ENCODE measurements at places on chromosomes 5 and 9.

- no peak for DNase-seq
Measured at GRCh38 chr9:117521293-117521692, 106.4 kb upstream of the ASTN2 start.

- DNase-seq, result no peak
Measured at GRCh38 chr5:150540615-150541396, 32.9 kb downstream of the NDST1 start.

- no peak for DNase-seq
Measured at GRCh38 chr9:129365196-129365595, 187.1 kb upstream of the IER5L start.

DNA sequence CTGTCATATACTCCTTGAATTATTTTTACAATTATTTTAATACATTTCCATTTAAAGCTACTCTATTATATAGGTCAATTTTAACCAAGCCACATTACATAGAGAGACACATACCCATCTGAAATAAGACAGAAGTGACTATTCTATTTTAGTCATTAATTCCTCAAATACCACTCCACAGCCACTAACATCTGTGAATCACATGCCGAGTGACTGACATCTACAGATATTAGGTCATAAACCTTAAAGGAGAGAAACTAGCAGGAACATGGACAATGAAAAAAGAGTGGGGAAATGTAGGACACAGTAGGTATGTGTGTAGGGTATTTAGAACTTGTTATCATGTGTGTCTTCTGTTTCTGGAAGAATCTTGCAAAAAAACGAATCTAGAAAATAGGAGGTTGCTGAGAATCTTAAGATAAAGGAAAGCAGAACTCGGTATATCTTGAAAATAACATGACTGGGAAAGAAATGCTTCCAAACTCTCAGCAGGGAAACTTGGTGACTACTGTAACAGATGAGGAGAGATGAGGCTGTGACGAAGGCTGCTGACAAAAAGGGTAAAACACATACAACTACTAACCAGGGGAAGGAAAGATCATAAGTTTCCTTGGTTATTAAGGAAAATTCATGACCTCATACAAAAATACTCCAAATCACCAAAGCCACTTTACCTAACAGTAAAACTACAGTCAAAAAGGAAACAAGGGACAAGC, 84.6 kb downstream of the PLPP1 start:
- no peak for DNase-seq

DNA sequence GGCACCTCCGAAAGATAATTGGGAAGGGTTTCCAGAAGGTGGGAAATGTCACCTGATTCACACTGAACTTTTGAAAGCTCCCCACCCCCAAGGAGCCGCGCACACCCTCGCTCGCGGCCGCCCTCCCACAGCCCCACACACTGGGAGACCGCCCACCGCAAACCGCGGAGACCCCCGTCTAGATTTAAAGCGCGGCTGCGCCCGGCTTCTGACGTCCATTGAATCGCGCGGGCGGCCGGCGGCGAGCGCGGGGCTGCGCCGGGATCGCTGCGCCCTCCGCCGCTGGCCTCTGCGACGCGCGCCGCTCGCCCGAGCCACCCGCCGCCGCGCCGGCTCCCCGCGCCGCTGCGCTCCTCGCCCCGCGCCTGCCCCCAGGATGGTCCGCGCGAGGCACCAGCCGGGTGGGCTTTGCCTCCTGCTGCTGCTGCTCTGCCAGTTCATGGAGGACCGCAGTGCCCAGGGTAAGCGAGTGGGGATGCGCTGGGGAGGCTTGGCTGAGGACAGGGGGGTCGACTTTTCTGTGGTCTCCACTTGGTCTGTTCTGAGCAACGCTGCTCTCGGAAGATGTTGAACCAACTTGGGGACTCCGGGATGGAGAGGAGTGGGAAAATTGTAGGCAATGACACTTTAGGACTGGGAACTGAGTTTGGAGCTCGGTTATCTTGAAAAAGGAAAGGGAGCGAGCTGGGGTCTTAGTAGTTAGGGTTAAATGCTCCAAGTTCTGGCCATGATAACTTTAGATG, at the start of gene FST:
FST (plus strand) TSS at position 214 of the 743 bp plus-strand sequence; CDS start at position 377, 163 bp downstream.
- DNase-seq, result no peak

GRCh38 chr9:613771-614347, 227.6 kb upstream of the DMRT1 start:
- peak; percentile 0 for DNase-seq

GRCh38 chr5:64298586-64298985, 132.9 kb downstream of the RNF180 start:
- no peak for DNase-seq

DNA sequence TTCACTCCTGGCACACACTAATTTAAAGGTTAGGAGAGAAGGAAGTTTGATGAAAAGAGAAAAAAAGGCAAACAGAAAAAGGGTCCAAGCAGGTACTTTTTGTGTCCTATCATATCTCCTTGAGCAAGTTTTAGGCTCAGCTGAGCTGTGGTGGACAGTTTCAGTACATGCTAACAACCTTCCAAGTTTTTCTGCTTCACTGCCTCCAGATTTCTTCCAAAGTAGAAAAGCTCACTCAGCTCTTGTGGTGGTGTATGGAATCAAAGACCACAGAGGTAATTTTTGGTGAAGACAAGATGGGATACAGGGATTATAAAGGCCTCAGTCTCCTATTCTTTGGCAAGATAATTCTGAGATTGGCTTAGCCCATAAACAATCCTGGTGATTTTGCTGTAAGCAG, 921.8 kb downstream of the NR2F1-AS1 start:
- DNase-seq, result no peak
